ENCODE measurements at places on chromosomes 7 and 10.

- no peak for DNase-seq
Observed at GRCh38 chr10:70370766-70371165, 11.7 kb downstream of the LRRC20 start.

GRCh38 chr10:132309879-132310591 lies 2.3 kb upstream of the STK32C start:
- peak; percentile 30 for DNase-seq

GRCh38 chr10:43198682-43199005 lies 60.4 kb downstream of the CSGALNACT2 start:
- DNase-seq, result peak; percentile 13

- no peak for DNase-seq
Observed at GRCh38 chr10:113788604-113789083, 37.2 kb downstream of the PLEKHS1 start.

DNA sequence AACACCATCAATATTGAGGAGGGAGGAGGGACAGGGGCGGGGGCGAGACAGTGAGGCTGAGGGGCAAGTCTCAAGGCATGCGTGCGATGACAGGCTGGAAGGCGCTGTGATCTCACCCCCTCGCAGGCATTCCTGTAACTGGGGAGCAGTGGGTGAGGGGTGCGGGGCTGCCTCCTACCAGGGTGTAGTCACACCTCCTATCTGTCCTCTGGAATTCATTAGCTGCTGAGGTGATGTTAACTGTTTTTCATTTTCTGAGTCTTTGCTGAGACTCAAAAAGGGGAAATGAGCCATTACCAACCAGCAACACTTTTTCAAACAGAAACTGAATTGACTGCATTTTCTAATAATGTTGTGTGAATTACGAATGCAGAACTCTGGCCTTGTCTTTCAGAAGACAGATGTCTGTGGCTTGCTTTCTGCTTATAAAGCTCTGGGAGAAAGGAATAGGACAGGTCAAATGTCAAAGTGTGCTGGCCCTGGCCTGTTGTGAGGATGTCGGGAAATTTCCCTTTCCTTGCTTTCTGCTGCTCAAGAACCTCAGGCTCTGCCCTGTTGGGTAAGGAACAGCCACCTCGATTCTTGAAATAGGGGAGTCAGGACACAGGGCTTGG lies 23.7 kb upstream of the CDH23 start:
- no peak for DNase-seq

GRCh38 chr10:75487087-75487754 lies 55.8 kb downstream of the LRMDA start:
- DNase-seq, result no peak

- DNase-seq, result no peak
Observed at GRCh38 chr10:117112220-117112619, 25.9 kb downstream of the VAX1 start.

DNA sequence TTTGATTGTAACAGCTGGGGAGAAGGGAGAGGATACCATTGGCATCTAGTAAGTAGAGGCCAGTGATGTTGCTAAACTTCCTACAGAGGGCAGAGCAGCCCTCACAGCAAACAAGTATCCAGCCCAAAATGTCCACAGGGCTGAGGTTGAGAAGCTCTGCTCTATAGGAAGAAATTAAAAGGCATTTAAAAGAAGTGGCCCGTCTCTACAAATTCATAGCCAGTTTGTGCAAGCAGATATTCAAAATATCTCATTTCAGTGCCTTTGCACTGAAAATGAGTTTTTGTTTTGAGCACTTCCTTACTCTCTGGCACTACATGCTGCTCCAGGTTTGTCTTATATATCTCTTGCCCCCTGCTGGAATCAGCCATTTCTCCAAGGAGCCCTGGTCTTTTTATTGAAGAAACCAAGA lies 330.0 kb downstream of the BBS9 start:
- no peak for DNase-seq

- no peak for DNase-seq
Observed at GRCh38 chr10:47247148-47248059, 52.6 kb upstream of the GDF10 start.

DNA sequence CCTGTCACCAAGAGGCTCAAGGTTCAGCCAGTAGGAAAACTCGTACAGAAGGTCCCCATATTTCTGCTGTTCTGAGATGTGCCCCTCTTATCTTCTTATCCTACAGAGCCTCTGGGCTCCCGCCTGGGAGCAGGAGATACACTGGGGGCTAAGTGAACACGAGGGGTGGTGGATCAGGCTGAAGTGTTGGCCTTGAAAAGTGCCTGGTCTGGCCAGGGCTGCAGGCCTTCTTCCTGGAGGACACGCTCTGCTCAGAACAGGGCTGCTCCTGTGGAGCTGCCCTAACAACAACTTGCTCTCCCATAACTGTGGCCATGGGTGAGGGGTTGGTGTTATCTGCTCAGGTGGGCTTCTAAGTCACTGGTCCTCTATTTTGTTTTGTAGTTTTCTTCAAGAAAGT lies 33.7 kb downstream of the C10orf120 start:
- DNase-seq, result no peak

GRCh38 chr7:149199234-149199995 lies 4.1 kb downstream of the ZNF282 start:
- DNase-seq, result no peak

- no peak for DNase-seq
Observed at GRCh38 chr7:129776362-129776722, 164.8 kb downstream of the NRF1 start.

- DNase-seq, result no peak
Observed at GRCh38 chr7:18565337-18565736, 69.8 kb downstream of the HDAC9 start.

DNA sequence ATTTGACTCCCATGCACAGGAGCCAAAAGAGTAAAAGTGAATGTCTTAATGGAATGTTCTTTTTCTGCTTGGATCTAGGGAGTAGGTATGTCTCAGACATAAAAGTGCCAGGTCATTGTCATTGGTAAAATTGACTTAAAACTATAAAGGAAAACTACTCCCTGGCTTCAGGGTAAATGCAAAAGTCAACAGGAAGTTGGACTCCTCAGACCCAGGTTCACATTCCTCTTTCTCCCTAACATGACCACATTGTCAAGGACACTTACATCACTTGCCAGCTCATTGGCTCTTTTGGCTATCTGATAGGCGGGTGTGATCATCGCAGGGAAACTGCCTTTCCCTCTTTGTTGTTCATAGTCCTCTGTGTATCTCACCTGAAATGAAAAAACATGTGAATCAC lies 13.7 kb downstream of the NRAP start:
- no peak for DNase-seq

DNA sequence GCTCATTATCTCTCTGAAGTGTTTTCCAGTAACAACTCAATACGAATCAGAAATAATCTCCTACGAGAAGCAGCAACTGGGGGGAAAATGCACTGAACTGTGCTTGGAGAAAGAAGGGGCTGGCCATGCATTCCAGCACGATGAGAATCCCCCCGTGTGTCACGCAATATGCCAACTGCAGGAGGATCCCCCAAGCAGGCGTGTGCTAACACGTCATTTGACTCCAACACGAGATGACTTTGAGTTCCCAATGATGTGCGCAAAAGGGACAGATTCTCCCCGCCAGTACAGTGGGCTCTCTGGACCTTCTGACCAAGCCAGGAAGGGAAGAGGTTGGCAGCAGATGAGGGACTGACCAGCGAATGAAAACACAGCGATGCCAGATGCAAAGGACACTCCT lies 105.5 kb downstream of the KCNMA1 start:
- DNase-seq, result no peak

GRCh38 chr7:84055904-84056605 lies 138.5 kb downstream of the SEMA3A start:
- DNase-seq, result no peak

DNA sequence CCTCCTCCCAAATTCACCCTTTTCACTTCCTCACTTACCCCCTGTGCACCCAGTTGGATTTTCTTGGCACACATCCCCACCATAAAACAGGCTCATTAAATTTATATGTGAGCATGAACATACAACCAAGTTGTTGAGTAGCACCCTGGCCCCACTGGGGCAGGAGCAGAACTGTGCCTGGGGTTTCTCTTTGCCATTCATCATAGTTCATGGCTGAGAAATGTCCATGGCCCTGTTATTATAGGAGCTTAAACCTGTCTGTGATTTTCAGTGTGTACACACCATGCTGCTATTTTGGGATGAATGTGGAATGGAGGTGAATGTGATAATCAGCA lies 618.8 kb downstream of the LRMDA start:
- DNase-seq, result no peak

- peak; percentile 8 for DNase-seq
Observed at GRCh38 chr10:78770167-78771090, 298.3 kb upstream of the ZMIZ1 start.

DNA sequence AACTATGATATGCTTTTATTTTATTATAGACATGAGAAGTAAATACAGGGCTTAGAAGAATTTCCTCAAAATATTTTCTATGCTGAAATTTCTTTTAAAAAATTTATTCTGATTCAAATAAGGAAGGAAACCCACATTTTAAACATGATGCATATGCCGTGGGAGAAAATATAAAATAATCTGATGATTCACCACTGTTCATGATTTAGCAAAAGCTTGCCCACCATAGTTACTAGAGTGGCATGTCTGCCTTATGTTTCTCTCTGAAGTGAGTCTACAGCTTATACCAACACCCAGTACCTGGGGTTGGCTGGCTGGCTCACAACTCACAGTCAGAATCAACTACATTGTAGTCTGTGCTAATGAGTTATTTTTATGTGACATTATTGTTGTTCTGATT lies 102.0 kb downstream of the GNAI1 start:
- DNase-seq, result no peak

DNA sequence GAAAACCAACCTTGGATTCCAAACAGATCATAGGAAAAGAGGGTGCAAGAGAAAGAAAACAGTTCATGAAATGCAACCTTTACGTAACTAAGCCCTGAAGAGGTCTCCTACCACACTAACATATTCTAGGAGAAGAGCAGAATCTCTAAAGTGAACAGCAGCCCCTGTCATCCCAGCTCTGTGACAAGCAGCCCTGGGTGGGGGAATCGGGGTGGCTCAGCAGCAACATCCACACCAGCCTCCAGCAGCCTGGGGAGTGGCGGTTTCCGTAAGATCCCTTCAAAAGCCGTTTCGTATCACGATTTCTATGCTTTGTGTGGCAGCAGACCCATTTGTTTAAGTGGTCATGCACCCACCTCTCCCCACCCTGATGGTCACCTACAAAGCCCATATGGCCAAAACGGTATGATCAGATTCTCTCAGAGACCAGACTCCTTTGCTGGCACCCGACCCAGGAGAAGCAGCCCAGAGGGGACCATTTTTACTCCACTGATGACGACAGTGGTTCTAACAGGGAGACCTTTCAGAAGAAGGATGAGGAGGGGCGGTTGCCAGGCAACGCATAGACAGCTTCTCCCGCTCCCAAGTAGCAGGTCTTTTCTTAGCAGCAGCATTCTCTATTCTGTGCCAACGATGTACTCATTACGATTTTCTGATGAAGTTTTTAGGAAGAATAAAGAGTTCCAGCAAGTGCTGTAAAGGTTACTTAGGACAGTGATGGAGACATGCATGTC lies 300.6 kb downstream of the DNAJB6 start:
- no peak for DNase-seq

DNA sequence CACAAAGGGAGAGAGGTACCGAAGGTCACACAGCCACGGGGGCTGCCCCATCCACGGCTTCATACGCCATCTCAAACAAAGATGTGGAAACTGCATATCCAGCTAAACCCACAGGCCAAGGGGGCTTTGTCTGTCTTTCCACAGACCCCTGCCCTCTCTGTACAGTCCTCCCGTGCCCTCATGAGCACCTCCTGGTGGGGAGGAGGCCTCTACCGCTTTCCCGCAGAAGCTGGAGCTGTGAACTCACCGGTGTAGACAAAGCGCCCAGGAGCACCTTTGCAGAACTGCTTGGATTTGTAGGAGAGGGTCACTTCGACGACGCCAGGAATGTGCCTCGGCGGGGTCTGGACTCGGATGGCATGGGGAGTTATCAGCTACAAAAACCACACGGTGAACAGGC lies 97.2 kb downstream of the EBF3 start:
- no peak for DNase-seq

DNA sequence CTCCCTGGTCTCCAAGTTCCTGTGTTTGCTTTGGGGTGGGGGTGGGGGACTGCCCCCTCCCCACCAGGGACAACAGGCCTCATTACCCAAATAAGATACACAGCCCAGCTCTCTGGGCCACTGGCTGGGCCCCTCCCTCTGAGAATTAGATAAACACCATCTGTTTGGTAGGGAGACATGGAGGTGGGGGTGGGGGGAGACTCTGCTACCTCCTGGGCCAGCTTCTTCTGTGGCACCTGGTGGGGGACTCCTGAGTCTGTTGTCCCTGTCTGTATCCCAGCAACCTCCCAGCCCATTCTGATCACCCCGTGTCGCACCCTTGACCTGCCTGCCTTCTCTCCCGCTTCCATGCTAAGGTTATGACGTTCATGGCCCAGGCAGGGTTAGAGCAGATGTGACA lies 5.8 kb downstream of the MLXIPL start:
- no peak for DNase-seq

DNA sequence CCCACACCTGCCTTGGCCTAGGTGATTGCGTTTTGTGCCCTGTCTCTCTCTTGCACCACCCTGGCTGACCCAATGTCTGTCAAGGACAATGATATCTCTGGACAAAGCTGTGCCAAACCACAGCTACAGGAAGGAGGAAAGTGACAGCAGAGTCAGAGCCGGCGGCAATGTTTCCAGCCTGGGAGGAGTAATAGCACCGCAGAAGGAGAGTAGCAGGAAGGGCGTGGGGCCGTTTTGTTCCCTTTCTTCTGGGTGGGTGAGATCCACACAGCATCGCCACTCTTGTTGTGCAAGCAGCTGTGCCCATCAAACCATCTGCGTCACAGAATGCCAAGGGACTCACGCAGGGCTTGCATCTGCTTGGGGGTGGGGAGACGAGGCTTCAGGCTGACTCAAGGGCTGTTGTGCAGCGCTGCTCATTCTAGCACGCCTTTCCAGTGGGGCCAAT lies 341.6 kb upstream of the AUTS2 start:
- DNase-seq, result no peak

GRCh38 chr10:96395931-96396877 lies 37.4 kb upstream of the OPALIN start:
- peak; percentile 71 for DNase-seq

DNA sequence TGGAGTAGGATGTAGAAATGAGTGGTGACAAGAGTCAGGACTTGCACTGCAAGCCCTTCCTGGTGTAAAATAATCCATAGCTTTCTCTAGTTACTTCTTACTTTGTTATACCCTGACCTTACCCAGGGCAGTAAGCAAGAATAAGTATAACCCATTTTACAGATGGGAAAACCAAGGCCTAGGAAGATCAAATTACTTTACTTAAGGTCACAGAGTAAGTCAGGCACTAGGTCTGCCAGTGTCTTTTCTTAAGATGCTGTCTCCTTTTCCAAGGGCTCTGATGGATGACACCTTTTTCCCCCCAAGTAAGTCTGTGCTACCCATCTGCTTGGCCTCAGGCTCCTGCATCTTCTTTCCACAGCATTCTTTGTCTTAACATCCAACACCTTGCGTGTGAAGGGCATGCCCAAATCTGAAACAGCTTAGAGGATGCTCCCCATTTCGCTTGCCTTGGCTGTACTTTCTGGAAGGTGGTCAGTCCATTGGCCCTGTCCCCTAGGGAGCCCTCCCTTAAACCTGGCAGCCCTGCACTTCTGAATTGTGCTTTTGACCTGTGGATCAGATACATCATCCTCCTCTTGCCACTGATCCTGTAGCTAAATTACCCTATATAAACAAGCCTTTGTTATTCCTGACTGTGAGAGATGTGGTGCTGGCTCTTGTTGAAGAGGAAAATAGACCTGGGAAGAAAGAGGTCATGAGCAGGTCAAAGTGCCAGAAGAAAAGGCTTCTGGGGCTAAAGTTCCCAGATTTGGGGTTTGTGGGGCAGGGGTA lies 168.6 kb downstream of the LRMDA start:
- no peak for DNase-seq
